Activated T-cell treated with anti-CD3 and anti-CD28 coated beads, Interleukin-2, amount 50 U/mL, for 1 hour (primary cell): ENCODE measurements at places on chromosomes 1 and 21.

- no peak for DNase-seq
These were observed 56.1 kb downstream of the NTPCR start for GRCh38 chr1:233006541-233006973.

- no peak for DNase-seq
These were observed 24.2 kb downstream of the CCDC185 start for GRCh38 chr1:223417444-223417843.

GRCh38 chr1:223426936-223427335 is 33.7 kb downstream of the CCDC185 start:
- no peak for DNase-seq

DNA sequence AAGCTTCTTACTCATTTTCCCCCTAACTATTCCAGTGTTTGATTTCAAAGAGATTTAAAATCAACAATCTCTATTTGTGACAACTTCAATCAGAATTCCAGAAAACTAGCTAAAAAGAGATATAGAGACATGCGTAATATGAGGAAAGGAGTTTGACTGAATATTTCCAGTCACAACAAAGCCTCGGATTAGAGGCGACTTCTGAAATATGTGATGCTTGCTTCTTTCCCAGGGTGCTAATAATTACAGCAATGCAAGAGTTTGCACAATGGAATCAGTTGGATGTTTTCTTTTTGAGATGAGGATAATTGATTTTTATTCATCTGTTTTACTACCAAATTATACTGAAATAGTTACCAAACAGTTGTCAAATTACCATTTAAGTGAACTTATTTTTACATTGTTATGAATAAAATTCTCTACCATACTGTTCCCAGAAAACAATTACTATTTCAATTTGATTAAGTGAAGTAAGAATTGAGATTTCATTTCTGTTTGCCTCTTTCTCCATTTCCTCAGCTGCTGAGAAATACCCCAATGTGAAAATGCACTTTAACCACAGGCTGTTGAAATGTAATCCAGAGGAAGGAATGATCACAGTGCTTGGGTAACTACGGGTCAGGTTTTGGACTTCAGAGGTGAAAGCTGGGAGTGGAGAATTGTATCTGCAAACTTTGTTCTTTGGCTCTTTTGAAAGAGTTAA is 28.1 kb downstream of the KMO start:
- DNase-seq, result no peak

DNA sequence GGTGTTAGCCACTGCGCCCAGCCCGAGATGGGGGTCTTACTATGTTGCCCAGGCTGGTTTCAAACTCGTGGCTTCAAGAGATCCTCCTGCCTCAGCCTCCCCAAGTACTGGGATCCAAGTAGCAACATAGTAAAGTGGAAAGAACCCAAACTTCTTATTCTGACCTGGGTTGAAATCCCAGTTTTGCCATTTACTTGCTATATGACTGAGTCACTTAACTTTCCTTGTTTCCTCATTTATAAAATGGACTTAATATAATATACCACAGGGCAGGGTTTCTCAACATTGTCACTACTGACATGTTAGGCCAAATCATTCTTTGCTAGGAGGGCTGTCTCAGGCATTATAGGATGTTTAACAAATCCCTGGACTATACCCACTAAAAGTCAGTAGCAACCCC is 6.7 kb downstream of the PFDN2 start:
- DNase-seq, result no peak

DNA sequence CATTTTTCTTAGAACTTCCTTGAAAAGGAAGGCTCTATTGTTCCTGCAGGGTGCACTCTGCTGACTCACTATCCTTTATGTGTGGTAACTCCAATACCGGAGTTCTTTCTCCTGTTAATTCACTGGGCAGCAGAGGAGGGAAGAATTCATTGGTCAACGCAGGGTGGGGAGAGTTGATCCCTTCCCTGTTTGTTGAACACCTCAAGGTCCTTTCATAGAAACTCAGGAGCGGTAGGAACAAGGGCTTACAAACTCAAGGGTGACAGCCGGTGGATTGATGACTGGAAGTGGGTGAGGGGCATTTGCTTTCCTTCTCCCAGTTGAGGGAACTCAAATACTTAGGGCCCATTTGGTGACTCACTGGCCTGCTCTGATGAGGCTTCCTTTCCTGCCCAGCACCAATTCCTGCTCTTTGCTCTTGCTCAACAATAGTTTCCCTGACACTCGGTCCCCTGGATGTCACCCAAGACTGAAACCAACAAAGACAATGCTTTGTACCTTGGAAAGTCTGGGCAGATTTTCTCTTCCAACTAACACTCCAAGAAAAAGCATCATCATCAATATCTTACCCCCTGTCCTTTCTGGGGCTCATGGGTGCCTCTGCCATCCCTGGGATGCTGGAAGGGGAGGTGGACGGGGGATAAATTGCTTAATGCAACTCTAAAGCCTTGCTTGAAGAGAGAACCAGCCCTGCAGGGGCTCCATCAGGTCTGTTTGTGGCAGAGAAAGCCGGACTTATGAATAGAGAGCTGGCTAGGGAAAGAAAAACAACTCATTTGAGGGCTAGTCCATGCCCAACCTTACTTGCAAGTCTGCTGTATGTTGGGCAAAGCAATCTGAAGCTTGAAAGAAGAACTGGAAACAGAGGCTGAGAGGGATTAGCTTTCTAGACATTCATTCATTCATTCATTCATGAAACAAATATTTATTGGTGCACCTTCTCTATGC is 9.3 kb downstream of the SLC26A9 start:
- no peak for DNase-seq

DNA sequence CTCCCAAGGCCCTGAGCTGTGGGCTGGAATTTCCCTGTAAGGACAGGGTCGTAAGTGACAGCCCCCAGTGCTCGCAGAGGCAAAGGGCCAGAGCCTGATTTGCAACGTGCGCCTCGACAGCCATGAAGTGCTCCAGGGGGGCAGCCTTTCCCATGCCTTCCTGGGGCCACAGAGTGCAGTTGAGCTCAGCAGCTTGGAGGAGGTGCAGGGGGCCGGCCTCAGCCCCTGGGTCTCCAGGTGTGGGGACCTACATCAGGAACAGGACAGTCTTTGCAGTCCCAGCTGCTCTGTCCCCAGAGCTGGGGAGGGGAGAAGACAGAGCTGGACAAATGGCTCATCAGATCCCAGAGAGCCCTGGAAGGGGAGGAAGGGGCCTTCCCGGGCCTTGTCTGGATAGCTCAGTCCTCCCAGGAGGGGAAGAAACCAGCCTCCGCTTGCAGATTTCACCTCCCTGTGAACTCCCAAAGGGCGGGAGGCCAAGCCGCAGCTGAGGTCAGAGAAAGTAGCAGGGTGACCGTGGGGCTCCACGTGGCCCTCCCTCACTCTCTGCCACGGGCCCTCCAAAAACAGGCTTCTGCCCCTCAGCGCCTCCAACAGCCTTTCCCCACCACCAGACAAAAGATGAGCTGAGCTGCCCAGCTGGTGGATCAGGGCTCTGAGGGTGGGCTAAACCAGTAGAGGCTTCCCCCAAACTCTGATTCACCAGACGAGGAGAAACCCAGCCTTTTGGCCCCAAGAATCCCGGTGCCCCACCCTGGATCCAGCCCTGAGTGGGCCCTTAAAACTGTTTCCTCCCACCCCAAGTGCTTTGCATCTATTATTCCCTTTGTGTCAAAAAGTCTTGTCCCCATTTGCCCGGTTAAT is 76.5 kb downstream of the DHRS3 start:
- DNase-seq, result no peak

GRCh38 chr1:31931593-31932225 is 6.5 kb downstream of the PTP4A2 start:
- DNase-seq, result no peak

- DNase-seq, result no peak
These were observed 48.5 kb downstream of the OPRD1 start for GRCh38 chr1:28860332-28861073.

DNA sequence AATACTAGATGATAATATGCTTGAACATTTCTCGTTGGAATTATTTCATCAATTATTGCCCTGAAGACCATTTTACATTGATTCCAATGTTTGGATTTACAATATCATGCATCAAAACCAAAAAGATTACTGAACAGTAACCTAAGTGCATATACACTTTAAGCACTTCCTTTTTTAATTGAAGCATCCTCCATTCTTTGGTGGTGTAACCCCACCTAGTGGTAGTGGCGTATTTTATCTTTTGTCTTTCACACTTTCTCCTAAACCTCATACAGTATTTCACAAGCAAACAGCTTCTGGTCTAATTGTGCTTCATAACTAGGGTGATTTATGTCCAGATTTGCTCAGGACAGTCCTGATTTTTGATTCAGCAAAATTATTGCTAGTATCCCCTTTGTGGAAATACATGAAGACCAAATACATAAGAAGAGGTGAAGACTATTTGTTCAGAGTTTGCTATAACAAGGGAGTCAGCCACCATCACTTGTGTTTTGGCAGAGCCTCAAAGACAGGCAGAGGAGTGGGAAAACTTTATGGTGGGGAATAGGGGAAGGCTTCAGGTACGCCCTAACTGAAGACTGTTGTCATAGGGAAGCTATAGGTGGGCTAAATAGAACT is 3.4 kb upstream of the NVL start:
- DNase-seq, result no peak

- DNase-seq, result peak; percentile 66
These were observed 16.4 kb upstream of the RAB29 start for GRCh38 chr1:205791568-205792180.

DNA sequence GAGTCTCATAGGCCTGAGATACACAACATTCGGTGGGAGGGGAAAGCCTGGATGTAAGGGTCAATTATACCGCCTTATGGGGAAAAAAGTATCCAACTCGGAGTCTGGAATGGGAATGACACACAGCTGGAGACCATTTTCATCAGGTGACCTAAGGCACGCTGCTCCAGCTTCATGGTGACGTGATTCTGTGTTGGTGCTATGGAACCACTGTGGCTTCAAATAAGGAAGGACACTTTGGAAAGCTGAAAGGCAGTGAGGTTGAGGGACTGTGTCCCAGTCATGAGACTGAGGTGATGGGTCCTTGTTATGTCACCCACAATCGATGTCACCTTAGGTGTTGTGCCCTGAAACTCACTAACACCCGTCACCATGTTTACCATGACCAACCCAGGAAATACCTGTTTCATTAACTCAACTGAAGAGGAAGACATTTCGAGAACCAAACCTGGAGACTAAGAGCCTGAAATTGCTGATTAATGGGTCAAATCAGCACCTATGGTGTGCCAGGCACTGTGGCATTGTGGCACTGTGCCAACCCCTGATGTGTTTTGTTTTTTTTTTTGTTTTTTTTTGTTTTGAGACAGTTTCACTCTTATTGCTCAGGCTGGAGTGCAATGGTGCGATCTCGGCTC is 54.5 kb downstream of the IRF2BP2 start:
- DNase-seq, result no peak

GRCh38 chr1:170568197-170568596 is 36.2 kb downstream of the GORAB start:
- DNase-seq, result no peak

GRCh38 chr1:33342041-33342723 is 21.3 kb upstream of the A3GALT2 start:
- DNase-seq, result no peak

GRCh38 chr1:201905234-201905890 is 16.7 kb downstream of the SHISA4 start:
- no peak for DNase-seq

DNA sequence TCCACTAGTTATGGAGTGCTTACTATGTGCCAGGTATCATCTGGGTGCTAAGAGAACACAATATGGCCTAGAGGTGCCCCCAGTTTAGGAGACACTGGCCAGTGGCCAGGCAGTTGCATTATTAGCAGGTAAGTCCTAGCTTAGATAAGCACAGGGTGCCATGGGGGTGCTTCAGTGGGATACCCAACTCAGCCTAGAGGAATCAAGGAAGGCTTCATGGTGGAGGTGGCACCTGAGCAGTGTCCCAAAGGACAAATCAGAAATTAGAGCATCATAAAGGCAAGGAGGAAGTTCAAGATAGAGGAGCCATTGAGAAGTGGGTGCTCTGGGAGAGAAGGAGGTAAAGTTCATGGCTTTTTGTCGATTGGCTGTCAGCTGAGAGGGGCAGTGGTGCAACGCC is 31.9 kb upstream of the PKP1 start:
- no peak for DNase-seq

DNA sequence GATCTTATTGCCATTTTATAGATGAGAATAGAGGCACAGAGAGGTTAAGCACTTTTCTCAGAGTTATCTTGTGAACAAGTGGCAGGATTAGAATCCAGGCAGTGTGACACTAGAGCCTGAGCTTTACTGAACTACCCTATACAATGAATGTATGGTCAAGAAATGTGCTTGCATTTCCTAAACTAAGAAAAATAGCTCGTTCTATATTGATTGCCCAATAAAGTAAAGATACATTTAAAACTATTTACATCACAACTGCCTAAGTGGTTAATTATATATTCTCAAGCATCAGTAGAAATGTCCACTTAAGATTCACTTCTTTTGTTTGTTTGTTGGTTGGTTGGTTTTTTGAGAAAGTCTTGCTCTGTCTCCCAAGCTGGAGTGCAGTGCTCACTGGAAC is 91.6 kb downstream of the ZFYVE9 start:
- no peak for DNase-seq

GRCh38 chr1:51576085-51576444 is 40.8 kb upstream of the OSBPL9 start:
- no peak for DNase-seq

DNA sequence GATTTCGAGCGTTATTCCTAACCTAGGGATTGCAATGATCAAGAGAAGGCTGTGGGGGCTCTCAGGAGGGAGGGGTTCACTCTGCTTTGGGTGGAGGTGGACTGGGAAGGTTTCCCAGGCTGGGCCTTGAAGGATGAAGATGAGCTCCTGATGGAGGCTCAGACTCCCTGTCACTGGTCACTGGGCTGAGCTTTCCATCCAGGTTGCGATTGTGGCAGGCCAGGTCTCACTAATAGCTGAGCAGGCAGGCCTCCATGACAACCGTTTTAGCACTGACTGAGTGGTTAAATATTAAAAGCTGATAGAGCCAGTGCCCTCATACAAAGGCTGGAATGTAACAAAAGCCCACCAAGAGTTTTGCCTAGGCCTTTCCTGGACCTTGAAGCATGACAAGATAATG is 36.2 kb upstream of the EFCAB14 start:
- DNase-seq, result no peak

DNA sequence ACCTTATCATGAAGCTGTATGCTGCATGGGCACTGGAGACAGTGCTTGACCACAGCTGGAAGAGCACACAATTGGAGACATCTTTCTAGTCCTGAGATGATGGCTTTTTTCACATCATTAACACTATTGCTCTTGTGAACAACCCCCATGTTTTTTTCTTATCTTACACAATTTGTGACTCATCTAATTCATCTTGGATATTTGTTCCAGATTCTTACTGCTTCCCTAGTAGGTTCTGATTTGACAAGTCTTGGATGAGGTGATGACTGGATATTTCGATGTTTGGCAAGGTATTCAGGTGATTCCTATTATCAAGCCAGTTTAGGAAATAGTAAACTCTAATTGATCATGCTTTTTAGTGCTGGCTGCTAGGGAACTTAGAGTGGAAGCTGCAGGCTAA is 23.7 kb downstream of the HLX start:
- no peak for DNase-seq
